Stimulated activated CD4-positive, alpha-beta T cell treated with anti-CD3 and anti-CD28 coated beads, Interleukin-1b, Interleukin-23, amount 100 ng/mL, for 24 hours (primary cell): ENCODE measurements at places on chromosomes 11 and 22.

- DNase-seq, result no peak
Observed at GRCh38 chr11:67996051-67996450, 7.8 kb downstream of the UNC93B1 start.

DNA sequence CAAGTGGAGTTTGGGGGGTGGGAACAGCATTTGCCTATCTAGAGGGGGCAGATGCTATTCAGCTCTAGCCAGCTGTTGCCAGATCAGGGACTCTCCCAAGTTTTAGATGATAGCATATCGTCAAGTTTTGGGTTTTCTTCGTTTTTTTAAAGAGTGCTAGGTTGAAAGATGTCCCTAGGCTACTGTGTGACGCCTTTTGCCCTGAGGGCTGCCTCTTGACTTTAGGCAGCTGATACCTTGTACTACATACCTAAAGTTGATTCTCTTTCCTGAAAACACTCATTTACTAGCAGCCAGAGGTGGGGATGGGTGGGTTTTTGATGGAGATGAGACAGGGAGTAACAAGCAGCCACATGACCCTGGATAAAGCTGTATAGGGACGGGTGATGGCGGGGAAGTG is 87.1 kb downstream of the ABTB2 start:
- no peak for DNase-seq

DNA sequence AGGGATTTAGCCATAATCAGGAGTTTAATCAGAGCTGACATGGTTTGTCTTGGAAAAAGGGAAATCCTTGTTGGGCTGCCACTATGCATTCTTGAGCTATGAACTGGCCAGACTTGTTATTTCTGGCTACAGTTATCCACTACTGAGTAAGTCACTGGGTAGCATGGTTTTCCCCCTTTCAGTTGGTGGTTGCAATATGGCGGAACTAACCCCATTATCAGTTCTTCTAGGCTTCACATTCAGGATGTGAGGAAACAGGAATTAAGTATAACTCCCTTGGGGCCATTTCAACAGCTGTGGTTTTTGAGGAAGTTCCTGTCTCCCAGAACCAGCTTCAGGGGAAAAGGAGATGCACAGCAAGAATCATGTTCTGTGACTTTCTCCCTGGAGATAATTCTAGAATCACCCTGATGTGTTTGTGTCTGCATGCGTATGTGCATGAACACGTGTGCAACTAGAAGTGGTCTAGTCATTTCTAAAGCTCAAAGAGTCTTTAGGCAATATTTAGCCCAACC is 103.0 kb upstream of the CD44 start:
- no peak for DNase-seq

DNA sequence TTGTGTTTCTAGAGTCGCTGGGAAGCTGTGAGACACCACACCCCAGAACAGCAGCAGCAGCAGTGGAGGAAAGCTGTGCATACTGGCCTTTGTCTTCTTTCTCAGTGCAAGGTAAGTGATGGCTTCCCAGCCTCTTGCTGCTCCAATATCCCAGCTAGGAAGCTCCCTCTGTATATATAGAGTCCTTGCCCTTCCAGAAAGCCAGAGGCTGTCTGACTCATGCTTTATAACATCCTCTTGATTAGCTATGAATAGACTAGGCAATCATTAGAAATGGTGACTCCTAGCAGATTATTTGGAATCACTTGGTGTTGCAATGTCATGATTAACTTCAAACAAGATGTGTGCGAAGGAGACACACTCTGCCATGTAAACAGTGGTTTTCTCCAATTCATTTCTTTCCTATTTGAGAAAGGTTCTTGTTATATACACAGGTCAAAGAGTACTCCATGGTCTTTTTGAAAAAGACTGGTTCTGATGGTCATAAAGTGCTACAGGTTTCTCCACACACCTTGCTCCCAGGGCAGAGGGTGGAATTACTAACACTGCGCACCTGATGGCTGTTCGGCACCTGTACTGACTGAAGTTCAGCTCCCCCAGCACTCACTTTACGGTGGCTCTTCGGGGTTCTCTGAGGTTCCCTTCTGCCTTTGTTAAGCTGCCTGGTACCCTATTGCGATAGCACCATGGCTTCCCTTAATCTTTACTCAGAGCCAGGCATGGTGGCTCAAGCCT is at the start of gene MMP1:
TSS of gene MMP1 (minus strand) at position 149 of the 735 bp plus-strand sequence. CDS start at position 81, 68 bp downstream.
- no peak for DNase-seq

GRCh38 chr22:22683668-22684361 is 39.4 kb downstream of the GGTLC2 start:
- DNase-seq, result no peak

- no peak for DNase-seq
Observed at GRCh38 chr11:95507794-95508193, 276.8 kb upstream of the SESN3 start.

- no peak for DNase-seq
Observed at GRCh38 chr22:30755759-30756124, 61.1 kb downstream of the OSBP2 start.

DNA sequence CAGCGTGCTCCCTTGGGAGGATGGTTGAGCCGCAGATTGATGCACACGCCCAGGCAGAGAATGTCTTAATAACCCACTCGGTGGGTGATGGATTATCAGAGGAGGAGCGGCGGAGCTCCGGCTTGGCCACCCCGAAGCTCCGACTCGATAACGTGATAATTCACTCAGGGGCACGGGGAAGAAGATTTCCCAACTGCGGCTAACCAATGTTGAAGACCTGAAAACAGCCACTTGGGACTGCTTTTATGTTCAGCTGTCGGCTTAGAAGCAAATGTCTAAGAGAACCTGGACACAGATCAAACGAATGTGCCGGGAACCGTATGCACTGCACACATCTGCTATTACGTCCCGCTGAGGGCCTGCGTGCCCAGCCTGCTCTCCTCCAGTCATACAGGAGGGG is 206.8 kb upstream of the CADM1 start:
- DNase-seq, result no peak

DNA sequence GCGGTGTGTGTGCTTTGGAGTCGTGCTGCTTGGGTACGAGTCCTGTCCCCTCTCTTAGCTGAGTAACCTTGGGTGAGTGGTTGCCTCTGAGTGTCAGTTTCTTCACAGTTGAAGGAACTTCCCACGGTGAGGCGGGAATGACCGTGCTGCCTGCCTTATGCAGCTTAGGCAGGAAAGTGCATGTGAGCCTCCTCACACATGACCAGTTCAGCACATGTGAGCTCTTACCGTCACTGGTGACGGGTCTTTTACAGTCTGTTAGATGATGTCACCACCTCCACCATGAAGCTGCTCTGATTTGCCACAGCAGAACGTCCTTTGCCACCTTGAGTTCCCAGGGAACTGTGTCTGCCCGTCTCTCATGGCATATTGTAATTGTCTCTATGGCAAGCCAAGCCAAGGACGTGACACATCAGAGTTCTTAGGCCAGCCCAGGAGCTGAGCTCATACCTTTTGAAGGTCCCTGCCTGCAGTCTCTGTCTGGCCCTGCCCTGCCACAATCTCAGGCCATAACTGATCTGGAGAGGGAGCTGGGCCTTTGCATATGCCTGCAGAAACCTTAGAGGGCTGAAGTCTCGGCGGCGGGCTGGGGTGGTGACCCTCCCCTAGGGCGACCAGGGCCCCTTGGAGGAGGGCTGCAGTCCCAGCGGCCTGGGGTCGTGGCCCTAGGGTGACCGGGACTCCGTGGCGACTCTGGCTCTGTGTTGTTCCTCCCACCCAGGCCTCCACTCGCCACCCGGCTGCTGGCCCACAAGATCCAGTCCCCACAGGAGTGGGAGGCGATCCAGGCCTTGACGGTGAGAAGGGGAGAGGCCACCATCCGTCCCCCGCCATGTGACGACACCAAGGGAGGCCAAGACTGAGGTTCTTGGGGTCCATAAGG is 7.8 kb downstream of the GGA1 start:
- no peak for DNase-seq

DNA sequence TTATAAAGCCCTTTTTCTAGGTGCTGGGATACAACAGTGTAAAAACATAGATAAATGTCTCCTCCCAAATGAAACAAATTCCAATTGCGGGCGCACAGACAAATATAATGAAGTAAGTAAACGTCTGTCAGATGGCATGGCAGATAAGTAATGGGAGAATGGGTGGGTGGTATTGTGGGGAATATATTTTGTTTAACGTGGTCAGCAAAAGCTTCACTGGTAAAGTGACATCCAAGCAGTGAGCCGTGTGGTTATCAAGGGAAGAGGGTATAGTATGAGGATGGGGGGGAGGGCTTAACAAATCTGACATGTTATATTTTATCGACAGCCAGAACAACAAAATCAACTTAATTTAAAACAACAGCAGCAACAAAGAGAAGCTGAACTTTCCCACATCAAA is 1.2 kb downstream of the SVIP start:
- DNase-seq, result no peak

DNA sequence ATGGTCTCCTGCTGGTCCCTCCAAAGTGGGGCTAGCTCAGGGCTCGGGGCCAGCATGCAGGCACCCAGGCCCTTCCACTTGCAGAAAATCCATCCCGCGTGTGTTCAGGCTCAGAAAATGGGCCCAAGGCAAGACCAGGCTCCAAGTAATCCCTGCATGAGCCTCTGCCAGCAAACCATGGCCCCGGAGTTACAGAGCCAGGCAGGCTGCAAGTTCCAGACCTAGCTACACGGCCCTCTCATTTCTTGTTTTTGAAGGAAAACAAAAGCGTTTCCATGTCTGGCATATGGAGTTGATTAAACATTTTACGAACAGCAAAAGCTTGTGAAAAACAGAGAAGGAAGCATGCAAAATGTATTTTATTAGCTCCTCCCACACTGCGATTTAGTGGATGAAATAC is 29.7 kb downstream of the KIAA0930 start:
- DNase-seq, result no peak

GRCh38 chr11:69643646-69644045 is 2.7 kb downstream of the CCND1 start:
- DNase-seq, result no peak

- no peak for DNase-seq
Observed at GRCh38 chr11:35304900-35305460, 114.4 kb downstream of the SLC1A2 start.

GRCh38 chr11:119749006-119749565 is 20.1 kb upstream of the NECTIN1 start:
- no peak for DNase-seq

GRCh38 chr11:67572747-67573419 is 10.7 kb upstream of the GSTP1 start:
- no peak for DNase-seq

DNA sequence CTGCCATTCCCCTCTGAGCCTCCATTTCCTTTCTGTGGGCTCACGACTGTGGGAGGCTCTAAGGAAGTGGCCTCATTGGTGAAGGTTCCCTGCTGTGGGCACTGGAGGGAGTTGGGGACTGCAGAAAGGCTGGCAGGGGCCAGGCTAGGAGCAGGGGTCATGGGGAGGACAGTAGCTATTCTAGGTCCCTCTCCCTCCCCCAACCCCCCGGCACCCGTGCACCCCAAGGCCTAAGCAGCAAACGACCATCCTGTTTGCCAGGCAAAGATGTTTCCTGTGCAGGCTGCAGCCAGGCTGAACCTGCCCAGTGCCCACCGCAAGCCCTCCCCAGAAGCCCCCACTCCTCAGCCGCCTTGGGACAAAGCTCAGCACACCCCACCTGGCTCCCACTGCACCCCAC is 189.4 kb downstream of the MN1 start:
- no peak for DNase-seq

DNA sequence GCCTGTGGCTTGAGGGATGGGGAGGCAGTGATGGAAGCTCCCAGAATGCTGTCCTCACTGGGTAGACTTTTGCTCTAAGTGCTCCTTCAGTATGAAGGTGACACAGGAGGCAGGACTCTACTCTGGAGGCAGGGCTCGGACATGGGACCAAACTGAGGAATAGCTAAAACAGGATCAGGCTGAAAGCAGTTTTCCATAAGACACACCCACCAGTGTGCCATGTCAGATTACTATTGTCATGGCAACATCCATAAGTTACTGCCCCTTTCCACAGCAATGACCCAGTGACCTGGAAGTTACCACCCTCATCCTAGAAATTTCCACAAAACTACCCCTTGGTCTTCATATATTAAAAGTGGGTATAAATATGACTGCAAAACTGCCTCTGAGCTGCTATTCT is 43.6 kb upstream of the GALNT18 start:
- DNase-seq, result no peak

DNA sequence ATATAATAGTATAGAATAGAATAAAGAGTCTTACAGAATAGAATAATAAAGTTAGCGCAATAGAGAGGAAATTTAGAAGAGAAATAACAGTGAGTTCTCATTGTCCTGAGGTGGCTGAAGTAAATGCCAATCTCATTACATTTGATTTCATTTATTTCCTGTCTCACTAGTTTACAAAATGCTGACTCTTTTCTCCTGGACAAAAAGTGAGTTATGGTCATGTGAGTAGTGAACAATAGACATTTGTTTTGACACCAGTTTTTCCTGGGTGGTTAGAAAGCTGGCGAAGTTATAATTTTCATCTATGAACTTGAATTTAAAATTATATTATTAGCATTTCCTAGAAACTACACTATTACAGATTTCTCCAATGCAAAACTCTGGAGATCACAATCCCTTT is 143.7 kb downstream of the TYR start:
- DNase-seq, result no peak

- DNase-seq, result no peak
Observed at GRCh38 chr22:38830026-38830844, 13.6 kb downstream of the NPTXR start.

DNA sequence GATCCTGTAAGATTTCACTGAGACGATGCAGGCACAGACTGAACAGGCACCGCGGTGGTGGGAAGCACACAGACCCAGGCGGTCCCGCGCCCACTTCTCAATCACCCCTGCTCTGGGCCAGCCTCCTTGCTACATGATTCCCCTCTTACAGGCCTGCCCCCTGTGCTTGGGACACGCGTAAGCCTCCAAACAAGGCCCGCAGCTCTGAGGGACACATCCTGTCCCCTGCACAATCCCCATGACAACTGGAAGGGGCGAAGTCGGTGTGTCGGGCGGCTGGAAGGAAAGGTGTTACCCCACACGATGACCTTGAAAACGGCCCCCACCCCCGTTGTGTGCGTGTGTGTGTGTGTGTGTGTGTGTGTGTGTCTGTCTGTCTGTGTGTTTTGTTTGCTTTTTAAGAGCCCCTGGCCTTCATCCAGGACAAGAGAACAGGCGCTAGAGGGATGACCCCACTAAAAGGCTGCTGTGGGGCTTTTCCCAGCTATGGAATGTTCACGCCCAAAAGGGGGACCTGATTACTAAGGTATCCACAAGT is 13.1 kb downstream of the CELSR1 start:
- no peak for DNase-seq

- no peak for DNase-seq
Observed at GRCh38 chr22:50489363-50490243, 2.9 kb downstream of the MIOX start.

GRCh38 chr11:12853652-12854296 is 155.3 kb upstream of the RASSF10 start:
- DNase-seq, result no peak

DNA sequence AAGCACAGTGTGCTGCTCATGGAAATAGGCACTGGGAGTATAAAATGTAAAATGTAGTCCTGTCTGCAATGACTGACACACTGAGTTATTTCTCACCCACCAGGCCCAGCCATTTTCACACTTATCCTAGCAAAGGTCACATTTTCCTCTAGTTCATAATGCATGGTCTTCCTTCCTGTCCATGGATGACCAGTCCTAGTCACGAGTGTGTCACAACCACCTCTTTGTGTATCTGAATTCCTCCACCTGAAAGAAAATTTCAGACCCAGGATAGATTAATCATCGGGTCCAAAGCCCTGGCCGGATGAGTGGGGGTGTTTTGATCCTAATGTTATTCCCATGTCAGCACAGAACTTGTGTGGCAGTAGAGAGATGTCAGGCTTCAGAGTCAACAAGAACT is at the start of gene MRGPRX4:
TSS of gene MRGPRX4 (plus strand) at position 172 of the 400 bp plus-strand sequence. CDS start 420 bp downstream, outside the sequence.
- DNase-seq, result no peak

- no peak for DNase-seq
Observed at GRCh38 chr11:67542971-67543370, 19.7 kb upstream of the CABP2 start.
